Epithelial cell of alveolus of lung (primary cell): ENCODE measurements at places on chromosomes 16 and 17. TPM values are rescaled to one million over a fixed set of nuclear protein-coding genes. Genes with fewer than 3 reads are reported as not detected.

ZFPM1 gene
- 1.0 and 3.8 TPM in 2 replicates for total RNA-seq

GLP2R gene
- total RNA-seq, result under 0.01 TPM in 1 of 2 replicates, not detected in the other

GSDMA gene
- total RNA-seq, result not detected in 2 replicates

SPATA22 gene
- total RNA-seq, result 0.52 TPM in 1 of 2 replicates, not detected in the other

TBX21 gene
- 0.39 TPM in 1 of 2 replicates, not detected in the other for total RNA-seq

PTGES3L gene
- 0.52 TPM in 1 of 2 replicates, not detected in the other for total RNA-seq

ESRP2 gene
- 0.52 TPM in 1 of 2 replicates, not detected in the other for total RNA-seq

CHST5 gene
- total RNA-seq, result not detected in 2 replicates

METTL2A gene
- 14.9 and 18.6 TPM in 2 replicates for total RNA-seq

PYY gene
- 0.13 TPM in 1 of 2 replicates, not detected in the other for total RNA-seq

CACNG3 gene
- total RNA-seq, result not detected in 2 replicates

PIMREG gene
- total RNA-seq, result 37.6 and 38.3 TPM in 2 replicates

ABCA5 gene
- 6.0 and 7.5 TPM in 2 replicates for total RNA-seq

CMTM1 gene
- total RNA-seq, result 1.1 and 3.4 TPM in 2 replicates

KRT17 gene
- 11.0 and 103 TPM in 2 replicates for total RNA-seq

LITAFD gene
- total RNA-seq, result not detected in 2 replicates

ZNF48 gene
- 9.6 and 10.1 TPM in 2 replicates for total RNA-seq

XYLT1 gene
- 1.1 and 5.7 TPM in 2 replicates for total RNA-seq

SMIM36 gene
- total RNA-seq, result not detected in 2 replicates

PPP1R27 gene
- total RNA-seq, result not detected in 2 replicates

KCNJ2 gene
- total RNA-seq, result 1.7 and 3.7 TPM in 2 replicates

C17orf100 gene
- 0.40 and 0.91 TPM in 2 replicates for total RNA-seq

AOC2 gene
- 0.26 and 0.72 TPM in 2 replicates for total RNA-seq

OR1A1 gene
- not detected in 2 replicates for total RNA-seq

LGALS9B gene
- total RNA-seq, result not detected in 2 replicates

COL1A1 gene
- 2,527 and 2,573 TPM in 2 replicates for total RNA-seq

NPIPA2 gene
- not detected in 2 replicates for total RNA-seq

PARD6A gene
- 0.16 and 1.7 TPM in 2 replicates for total RNA-seq

CES1 gene
- total RNA-seq, result 4.7 and 7.8 TPM in 2 replicates

TSPAN10 gene
- total RNA-seq, result 0.26 and 0.64 TPM in 2 replicates

WFDC1 gene
- 0.13 and 9.7 TPM in 2 replicates for total RNA-seq

SLFN14 gene
- not detected in 2 replicates for total RNA-seq

LHX1 gene
- total RNA-seq, result 0.13 TPM in 1 of 2 replicates, not detected in the other

MRPS7 gene
- 43.4 and 53.0 TPM in 2 replicates for total RNA-seq

PRSS27 gene
- total RNA-seq, result 0.13 and 4.7 TPM in 2 replicates

FAM222B gene
- 8.9 and 12.0 TPM in 2 replicates for total RNA-seq

ATP1B2 gene
- 1.0 TPM in 1 of 2 replicates, not detected in the other for total RNA-seq

PRR15L gene
- total RNA-seq, result 0.26 TPM in 1 of 2 replicates, not detected in the other

MPV17L gene
- 0.26 TPM in 1 of 2 replicates, not detected in the other for total RNA-seq

ZP2 gene
- not detected in 2 replicates for total RNA-seq

SKAP1 gene
- 0.78 TPM in 1 of 2 replicates, not detected in the other for total RNA-seq

CLEC18B gene
- not detected in 2 replicates for total RNA-seq

NPIPB6 gene
- total RNA-seq, result not detected in 2 replicates

CDC6 gene
- 6.2 and 26.8 TPM in 2 replicates for total RNA-seq

KRT27 gene
- not detected in 2 replicates for total RNA-seq

COA3 gene
- total RNA-seq, result 66.1 and 67.1 TPM in 2 replicates

TP53TG3E gene
- not detected in 2 replicates for total RNA-seq

CLEC18A gene
- total RNA-seq, result 0.08 and 0.13 TPM in 2 replicates

PTX4 gene
- total RNA-seq, result not detected in 2 replicates

SULT1A2 gene
- total RNA-seq, result 0.52 and 0.72 TPM in 2 replicates

TOP2A gene
- 89.5 and 102 TPM in 2 replicates for total RNA-seq

PRR29 gene
- 0.08 and 0.52 TPM in 2 replicates for total RNA-seq
